ENCODE measurements at places on chromosomes 6 and 20. TPM values are rescaled to one million over a fixed set of nuclear protein-coding genes. Genes with fewer than 3 reads are reported as not detected.

Gene MLN
- total RNA-seq = not detected

Gene FUCA2
- total RNA-seq = 59.4 TPM

GRCh38 chr6:109204511-109204910, 109.2 kb downstream of the CEP57L1 start:
- no peak for DNase-seq
- H3K27ac ChIP-seq = no peak overlapping the region
- no peaks in the 10 kb centered on the region for H3K4me1 ChIP-seq

- H3K4me3 ChIP-seq = no peak overlapping the region
- DNase-seq = no peak
- no peak overlapping the region for H3K27ac ChIP-seq
- no peaks in the 10 kb centered on the region for H3K36me3 ChIP-seq
- H3K4me1 ChIP-seq = peaks cover 3% of the 10 kb centered on the region
These were observed 130.2 kb upstream of the HDDC2 start for GRCh38 chr6:125431971-125432370.

DNA sequence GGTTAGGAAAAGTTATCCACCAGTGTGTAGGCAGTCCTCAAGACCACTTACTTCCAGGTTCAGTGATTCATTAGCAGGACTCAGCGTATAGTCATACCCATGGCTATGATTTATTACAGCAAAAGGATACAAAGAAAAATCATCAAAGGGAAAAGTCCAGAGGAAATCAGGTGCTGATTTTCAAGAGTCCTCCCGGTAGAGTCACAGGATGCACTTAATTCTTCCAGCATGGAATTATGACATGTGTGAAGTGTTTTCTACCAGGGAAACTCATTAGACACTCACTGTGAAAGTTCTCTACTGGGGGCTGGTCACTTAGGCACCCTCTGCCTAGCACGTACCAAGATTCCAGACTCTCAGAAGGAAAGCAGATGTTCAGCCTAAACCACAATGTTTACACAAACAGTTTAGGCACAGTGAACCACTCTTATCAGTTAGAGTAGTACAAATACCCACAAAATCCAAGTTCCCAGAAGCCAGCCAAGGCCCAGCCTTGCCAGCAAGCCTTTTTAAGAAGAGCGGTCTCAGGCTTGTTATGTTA, 10.2 kb downstream of the WFDC3 start:
- DNase-seq = no peak
- no peak overlapping the region for H3K4me3 ChIP-seq
- H3K36me3 ChIP-seq = no peaks in the 10 kb centered on the region
- H3K4me1 ChIP-seq = peaks cover 13% of the 10 kb centered on the region
- no peaks in the 10 kb centered on the region for H3K27me3 ChIP-seq

- H3K27me3 ChIP-seq = no peaks in the 10 kb centered on the region
- no peak overlapping the region for H3K4me3 ChIP-seq
- DNase-seq = no peak
- H3K27ac ChIP-seq = no peak overlapping the region
- H3K36me3 ChIP-seq = no peaks in the 10 kb centered on the region
- no peaks in the 10 kb centered on the region for H3K4me1 ChIP-seq
These were observed 67.7 kb upstream of the SPTLC3 start for GRCh38 chr20:12941025-12941424.

- no peaks in the 10 kb centered on the region for H3K27me3 ChIP-seq
- no peak for DNase-seq
- peaks cover 26% of the 10 kb centered on the region for H3K4me1 ChIP-seq
- no peak overlapping the region for H3K4me3 ChIP-seq
- H3K27ac ChIP-seq = no peak overlapping the region
These were observed 364.2 kb downstream of the SYNE1 start for GRCh38 chr6:152273002-152273401.

- DNase-seq = no peak
- no peaks in the 10 kb centered on the region for H3K36me3 ChIP-seq
- no peak overlapping the region for H3K27ac ChIP-seq
These were observed 85.4 kb downstream of the CD40 start for GRCh38 chr20:46203510-46203837.

DNA sequence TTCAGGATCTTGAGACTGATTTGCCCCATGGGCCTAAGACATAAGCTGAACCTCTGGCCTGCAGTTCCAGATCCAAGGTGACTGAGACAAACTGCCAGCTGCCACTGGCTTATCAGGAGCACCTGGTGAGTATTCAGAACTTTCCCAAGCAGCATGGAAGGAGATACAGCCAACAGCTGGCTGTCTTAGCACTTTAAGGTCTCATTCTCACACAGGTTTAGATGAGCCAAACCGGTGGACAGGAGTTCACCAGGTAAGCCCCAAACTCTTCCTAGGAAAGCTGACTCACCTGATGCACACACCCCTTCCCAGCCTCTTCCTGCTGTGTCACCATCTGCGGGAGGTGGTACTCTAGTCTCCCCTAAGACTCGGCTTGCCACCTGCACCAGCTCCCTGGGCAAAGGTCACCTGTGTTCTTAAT, at the start of gene BANF2:
Gene BANF2, plus strand, starts transcription at position 36 of the 421 bp plus-strand sequence. CDS start 25,060 bp downstream, outside the sequence.
- H3K4me3 ChIP-seq = no peak within 1 kb of the TSS
- H3K27me3 ChIP-seq = no peaks in the 10 kb centered on the region
- no peaks in the 10 kb centered on the region for H3K36me3 ChIP-seq
- DNase-seq = no peak
- H3K4me1 ChIP-seq = no peaks in the 10 kb centered on the region

DNA sequence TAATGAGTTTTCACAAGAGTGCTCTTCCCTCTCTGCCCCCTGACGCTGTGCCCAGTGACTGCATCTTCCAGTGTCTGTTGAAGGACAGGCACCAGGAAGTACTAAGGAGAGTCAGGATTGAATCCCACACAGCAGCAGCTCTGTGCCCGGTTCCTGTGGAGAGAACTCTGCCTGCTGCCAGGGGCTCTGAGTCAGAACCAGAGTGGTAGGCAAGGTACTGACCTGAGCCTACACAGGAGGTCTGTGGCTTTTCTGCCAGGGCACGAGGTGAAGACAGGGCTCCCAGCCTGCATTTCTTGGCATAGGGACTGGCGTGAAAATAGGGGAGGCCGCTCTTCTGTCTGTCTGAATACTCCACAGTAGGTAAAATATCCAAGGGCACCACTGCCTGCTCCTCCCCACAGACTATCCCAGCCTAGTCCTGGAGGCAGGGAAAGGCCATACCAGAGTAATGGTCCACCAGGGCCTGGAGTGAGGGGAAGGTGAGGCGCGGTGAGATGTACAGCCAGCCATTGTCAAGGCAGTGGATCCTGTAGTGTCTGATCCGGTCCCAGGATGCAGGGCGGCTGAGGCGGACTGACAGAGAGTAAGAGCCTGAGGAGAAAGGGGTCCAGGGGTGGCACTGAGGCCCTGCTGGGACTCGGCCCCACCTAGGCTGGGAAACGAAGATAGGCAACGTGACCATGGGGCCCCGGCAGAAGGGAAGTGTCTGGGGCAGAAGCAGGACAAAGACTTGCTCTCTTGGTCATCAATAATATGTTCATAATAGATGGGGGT, 9.4 kb downstream of the RAB5IF start:
- H3K4me3 ChIP-seq = no peak overlapping the region
- no peaks in the 10 kb centered on the region for H3K27me3 ChIP-seq
- H3K36me3 ChIP-seq = peaks cover 50% of the 10 kb centered on the region
- H3K4me1 ChIP-seq = no peaks in the 10 kb centered on the region

- peak overlapping the region; percentile 99 for H3K27ac ChIP-seq
- H3K4me1 ChIP-seq = peaks cover 11% of the 10 kb centered on the region
- H3K4me3 ChIP-seq = peak overlapping the region; percentile 74
These were observed 3.5 kb upstream of the DDR1 start for GRCh38 chr6:30880698-30881252.

Measured in endodermal cell (in vitro differentiated cells).